ENCODE measurements at places on chromosomes 5 and 9.
A peak's percentile ranks its signal among the peaks of the same experiment; 100 is the strongest.

DNA sequence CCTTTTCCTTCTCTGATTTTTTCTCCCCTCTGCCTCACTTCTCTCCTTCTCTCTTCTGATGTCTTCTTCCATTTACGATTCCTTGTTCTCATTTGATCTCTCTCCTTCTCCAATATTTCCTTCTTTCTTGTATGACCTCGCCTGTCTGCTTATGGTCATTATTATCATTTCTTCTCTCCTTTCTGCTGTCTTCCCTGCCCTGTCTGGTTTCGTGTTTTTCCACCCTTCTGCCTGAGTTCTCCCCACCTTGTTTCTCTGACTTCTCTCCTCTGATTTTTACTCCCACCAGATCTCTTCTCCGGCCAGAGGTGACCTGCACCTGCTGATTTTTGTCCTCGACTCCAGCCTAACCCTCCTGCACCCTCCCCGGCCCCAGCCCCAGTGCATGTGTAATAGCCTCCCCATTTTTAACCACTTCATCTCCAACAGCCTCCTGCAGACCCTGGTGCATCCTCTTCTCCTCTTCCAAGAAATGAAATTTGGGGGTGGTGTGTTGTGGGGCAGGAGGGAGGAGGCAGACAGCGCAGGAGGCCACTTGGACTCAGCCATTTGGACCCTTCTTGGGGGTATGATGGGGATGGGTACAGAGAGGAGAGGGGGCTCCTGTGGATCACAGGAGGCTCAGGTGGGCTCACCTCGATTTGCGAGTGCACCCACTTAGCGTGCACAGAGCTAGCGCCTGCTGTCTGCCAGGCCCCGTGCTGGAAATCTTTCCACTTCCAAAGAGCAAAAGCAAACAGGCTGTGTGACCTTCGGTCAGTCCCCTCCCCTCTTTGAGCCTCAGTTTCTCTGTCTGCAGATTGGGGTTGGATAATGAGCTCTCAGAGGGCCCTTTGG is 32.5 kb downstream of the GSN start:
- no peak for DNase-seq

GRCh38 chr9:134449180-134449916 is 123.1 kb downstream of the RXRA start:
- peak; percentile 77 for DNase-seq

- DNase-seq = no peak
Observed at GRCh38 chr5:31895199-31895820, 256.4 kb downstream of the PDZD2 start.

DNA sequence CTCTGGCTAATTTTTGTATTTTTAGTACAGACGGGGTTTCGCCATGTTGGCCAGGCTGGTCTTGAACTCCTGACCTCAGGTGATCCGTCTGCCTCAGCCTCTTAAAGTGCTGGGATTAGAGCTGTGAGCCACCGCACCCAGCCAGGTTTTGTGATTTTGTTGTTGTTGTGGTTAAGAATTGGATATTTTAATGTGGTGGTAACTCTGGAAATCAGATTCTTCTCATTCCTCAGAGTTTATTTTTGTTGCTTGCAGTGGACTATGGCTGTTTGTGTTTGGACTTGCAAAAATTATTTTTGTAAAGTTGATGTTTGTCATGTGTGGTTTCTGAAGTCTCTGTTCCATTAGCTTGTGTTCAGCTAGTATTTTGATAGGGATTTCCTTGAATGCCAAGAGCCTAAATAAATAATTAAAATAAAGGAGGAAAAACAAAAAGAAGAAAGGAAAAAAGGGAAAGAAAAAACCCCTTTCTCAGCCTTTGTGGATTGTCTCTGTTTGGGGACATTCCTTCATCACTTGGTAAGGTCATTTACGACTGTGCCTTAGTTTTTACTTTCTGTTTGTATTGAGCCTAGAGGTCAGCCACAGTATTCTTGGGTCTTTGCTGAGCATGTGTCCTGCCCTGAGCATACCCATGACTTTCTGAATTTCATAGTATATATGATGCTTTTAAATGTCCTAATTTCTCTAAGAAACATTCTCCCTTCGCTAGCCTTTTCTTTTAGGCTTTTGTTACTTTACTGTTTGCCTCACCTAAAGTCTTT is 37.3 kb downstream of the PBX3 start:
- no peak for DNase-seq

- DNase-seq = no peak
Observed at GRCh38 chr9:72883875-72884274, 69.0 kb downstream of the ALDH1A1 start.

DNA sequence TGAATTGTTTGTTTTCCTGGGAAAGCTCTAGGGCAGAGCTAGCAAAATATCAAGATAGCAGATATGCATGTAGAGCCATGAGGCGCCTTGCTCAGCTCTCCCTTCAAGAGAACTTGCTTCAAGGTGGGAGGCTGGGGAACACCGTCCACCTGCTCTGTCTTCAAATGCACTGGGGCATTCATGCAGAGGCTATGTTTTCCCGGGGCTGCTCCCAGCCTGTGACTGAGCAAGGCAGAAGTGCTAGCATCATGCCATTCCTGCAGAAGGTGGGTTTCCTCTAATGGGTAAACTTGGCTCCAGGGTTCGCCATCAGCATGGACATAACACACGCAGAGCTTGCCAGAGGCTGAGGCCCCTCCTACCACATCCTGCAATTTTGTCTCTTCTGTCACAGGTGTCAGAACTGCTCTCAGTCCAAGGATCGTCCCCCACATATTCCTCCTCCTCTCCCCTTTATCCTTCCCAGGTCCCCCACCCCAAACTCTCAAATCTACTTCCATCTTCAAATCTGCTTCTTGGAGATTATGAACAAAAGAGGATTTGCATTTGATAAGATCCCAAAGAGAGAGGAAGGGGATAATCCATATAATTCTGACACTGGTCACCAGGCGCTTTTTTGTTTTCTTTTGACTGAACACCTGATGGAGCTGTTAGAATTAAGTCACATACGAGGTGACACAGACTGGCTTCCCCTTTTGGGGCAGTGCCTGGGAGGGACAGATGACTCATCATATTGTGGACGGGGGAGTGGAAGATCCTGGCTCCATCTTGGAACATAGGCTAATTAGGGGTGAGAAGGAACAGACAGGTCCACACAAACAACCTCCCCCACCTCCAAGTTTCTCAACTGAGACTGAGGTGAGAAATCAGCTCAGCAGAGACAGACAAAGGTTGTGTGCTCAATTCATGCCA is 85.0 kb upstream of the TAF11L2 start:
- DNase-seq = no peak

GRCh38 chr5:163363389-163363788 is 74.0 kb upstream of the CCNG1 start:
- peak; percentile 12 for DNase-seq

GRCh38 chr5:151038412-151038745 is 18.0 kb downstream of the GPX3 start:
- DNase-seq = no peak
